ENCODE measurements at places on chromosomes 1 and 21. TPM values are rescaled to one million over a fixed set of nuclear protein-coding genes. Genes with fewer than 3 reads are reported as not detected.

Gene FCRL4
- not detected for total RNA-seq

Gene LCE4A
- total RNA-seq: not detected

Gene MT1HL1
- not detected for total RNA-seq

Gene CASZ1
- total RNA-seq: not detected

Gene CD52
- not detected for total RNA-seq

Gene VWA5B1
- not detected for total RNA-seq

Gene IGSF5
- not detected for total RNA-seq

Gene TTC22
- total RNA-seq: not detected

Gene PLEKHA6
- total RNA-seq: 4.6 TPM

Gene DCST1
- not detected for total RNA-seq

Gene TRAF3IP3
- not detected for total RNA-seq

Gene PPIE
- 28.8 TPM for total RNA-seq

Gene C1orf115
- 0.75 TPM for total RNA-seq

Gene TCHH
- total RNA-seq: 0.06 TPM

Gene SPATA45
- not detected for total RNA-seq

Gene ITLN1
- total RNA-seq: 0.37 TPM

Gene SYDE2
- 0.59 TPM for total RNA-seq

Gene NEXN
- 49.1 TPM for total RNA-seq

Gene OR10J1
- not detected for total RNA-seq

Gene TEX38
- total RNA-seq: not detected

Gene CDKN2C
- total RNA-seq: 14.8 TPM

Gene FBLIM1
- 121 TPM for total RNA-seq

Gene SERINC2
- 0.68 TPM for total RNA-seq

Gene AMY1C
- not detected for total RNA-seq

Gene CCDC30
- 0.81 TPM for total RNA-seq

Gene TIE1
- total RNA-seq: 3.3 TPM

Gene CCDC17
- 0.10 TPM for total RNA-seq

Gene KDF1
- not detected for total RNA-seq

Gene KCND3
- 6.0 TPM for total RNA-seq
